ENCODE measurements at places on chromosomes 16 and 17.

- no peak for DNase-seq
Measured at GRCh38 chr17:10633738-10634379, 23.2 kb downstream of the MYH3 start.

GRCh38 chr16:47611042-47611441 lies 149.9 kb downstream of the PHKB start:
- no peak for DNase-seq

DNA sequence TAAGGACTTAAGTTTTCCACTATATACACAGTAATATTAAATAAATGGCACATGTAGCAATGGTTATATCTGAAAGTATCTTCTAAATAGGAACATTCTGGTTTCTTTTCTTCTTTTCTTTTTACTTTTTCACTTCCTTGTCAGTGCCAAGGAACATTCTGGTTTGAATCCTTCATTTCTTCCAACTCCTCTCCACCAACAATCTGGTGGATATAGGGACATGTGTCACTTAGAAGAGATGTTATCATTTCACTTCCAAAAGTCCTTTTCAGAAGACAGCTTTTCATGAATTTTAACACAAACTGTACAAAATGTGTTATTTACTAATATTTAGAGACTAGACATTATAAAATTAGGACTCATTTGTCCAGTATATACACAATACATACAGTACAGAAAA lies 7.9 kb upstream of the GOT2 start:
- no peak for DNase-seq

DNA sequence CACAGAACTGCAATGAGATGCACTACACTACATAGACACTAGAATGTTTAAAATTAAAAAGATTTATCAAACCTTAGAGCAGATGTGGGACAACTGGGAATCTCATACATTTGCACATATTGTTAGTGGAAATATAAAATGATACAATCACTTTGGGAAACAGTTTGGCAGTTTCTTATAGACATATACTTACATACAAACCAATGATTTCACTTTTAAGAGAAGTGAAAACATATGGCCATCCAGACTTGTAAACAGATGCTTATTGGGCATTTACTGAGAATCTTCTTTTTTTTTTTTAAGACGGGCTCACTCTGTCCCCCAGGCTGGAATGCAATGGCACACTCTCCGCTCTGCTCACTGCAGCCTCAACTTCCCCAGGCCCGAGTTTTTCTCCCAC lies 50.1 kb downstream of the AXIN2 start:
- DNase-seq = no peak

GRCh38 chr16:314351-314750 lies 31.4 kb downstream of the PDIA2 start:
- DNase-seq = no peak

GRCh38 chr17:37417852-37418251 lies 11.2 kb downstream of the TADA2A start:
- no peak for DNase-seq

GRCh38 chr16:29650771-29651170 lies 12.3 kb upstream of the SPN start:
- no peak for DNase-seq

DNA sequence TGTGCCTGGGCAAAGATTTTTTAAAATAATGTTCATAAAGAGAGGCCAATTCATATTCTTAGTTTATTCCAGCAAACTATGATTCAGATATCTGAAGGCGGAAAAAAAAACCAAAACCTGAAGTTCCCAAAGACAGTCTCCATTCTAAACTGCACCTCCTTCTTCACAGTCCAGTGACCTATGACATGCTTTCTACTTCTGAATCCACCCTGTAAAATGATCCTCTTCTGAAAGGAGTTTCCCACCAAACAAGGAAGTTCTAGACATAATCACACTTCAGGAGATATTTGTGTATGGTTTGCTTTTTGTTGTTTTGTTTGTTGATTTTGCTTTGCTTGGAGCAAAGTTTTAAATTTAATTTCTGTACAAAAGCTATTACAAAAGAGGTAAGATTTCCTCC lies 12.9 kb upstream of the CHST4 start:
- no peak for DNase-seq

DNA sequence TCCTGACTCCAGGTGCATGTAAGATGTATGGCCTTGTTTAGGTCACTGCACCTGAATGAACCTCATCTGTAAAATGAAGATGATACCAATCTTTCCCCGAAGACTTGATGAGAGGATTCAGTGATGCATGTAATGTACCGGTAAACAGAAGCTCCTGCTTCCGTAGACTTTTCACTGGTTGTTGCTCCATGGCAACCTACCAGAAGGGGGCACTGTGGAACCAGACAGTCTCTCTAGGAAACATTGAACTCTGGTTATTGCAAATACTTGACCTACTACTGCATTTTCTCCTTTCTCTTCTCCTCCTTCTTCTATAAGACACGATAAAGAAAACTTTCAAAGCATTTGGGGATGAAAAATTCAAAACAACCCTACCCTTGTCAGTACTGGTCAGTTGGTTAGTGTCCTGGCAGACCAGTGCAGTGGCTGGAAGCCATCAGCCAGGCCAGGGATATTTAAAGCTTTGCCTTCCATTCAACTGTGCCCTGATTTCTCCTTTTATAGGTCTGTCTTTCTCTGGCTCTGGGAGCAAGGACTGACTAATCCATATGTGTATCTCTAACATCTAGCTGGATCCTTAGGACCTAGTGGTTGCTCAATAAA lies 667.4 kb upstream of the SALL1 start:
- DNase-seq = no peak

DNA sequence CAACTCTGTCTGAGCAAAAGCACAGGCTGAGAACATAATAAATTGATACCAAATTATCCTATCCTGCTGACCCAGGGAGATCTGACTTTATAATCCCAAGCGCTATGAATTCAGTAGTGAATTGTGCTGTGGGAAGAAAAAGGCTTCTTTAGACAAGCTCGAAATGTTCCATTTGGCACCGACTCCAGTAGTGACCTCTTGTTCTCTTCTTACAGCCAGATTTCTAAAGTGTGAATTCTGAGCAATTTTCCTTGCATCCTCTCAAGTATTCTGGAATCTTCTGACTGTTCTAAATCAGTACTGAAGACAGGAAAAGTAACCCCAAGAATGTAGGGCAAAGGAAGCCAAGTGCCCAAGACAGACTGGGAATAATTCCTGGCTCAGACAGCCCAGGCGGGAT lies 58.2 kb downstream of the CDYL2 start:
- no peak for DNase-seq

DNA sequence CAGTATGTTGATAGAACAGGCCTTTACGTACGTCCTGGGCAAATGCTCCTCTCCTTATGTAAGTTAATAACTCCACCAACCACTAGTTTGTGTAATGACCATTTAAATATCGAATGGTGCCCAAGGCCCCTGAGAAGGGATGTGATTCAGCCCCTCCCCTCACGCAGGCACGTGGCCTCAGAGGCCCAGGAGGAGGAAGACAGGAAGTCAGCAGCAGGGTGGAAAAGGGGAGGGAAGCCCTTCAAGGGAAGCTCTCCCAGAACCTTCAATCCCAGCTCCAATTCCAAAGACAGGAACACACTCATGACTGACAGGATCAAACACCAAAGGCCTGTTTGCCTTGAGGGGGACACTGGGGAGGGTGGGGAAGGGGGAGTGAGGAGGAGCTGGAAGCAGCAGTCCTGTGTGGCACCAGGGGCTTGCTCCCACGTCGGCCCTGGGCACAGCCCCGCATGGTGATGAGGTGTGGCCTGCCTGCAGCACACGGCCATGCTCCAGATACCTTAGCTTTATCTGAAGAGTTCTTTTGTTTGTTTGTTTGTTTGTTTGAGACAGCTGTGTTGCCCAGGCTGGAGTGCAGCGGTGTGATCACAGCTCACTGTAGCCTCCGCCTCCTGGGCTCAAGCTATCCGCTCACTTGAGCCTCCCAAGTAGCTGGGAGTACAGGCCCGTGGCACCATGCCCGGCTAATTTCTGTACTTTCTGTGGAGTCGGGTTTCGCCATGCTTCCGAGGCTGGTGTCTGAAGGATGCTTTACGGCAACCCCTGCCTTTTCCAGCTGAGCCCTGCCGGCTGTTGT lies 105.0 kb downstream of the ZNF778 start:
- no peak for DNase-seq

DNA sequence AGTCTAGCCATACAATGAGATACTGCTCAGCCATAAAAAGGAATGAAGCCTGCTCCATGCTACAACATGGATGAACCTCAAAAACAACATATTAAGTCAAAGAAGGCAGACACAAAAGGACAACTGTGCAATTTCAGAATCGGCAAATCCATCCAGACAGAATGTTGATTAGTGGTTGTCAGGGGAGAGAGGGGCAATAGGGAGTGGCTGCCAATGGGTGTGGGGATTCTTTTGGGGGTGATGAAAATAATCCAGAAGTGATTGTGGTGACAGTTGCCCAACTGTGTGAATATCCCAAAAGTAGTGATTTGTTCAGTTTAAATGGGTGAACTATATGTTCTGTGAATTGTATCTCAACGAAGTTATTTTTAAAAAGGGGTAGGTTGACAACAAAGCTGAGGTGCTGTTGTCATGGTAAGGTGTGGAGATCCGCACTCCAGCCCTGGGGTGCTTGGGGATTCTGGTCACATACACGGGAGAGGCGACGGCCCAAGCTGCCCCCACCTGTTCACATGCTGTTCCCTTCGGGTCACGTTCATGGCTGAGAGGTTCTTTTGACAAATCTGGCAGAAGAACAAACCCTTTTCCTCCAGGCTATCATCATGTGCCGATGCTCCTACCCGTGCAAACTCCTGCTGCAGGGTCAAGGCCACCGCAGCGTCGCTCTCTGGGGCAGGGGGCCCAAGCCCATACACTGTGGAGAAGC lies 9.6 kb downstream of the SLX4 start:
- no peak for DNase-seq

DNA sequence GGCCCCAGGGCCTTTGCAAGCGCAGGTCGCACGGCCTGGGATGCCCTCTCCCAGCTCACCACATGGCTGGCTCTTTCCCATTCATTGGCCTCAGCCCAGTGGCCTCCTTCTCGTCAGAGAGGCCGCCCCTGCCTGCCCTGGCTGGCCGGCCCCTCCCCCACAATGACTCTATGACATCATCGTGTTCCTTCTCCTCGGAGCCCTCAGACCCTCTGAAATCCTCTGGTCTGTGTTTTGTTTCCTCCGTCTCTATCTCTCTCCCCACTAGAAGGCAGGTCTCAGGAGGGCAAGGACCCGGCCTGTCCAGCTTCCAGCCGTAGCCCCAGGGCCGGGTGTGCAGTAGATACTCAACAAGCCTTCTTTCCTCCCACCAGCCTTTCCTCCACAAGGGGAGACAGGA lies 164.8 kb upstream of the FOXF1 start:
- DNase-seq = no peak

GRCh38 chr17:61218438-61218837 lies 181.2 kb upstream of the TBX2 start:
- DNase-seq = no peak

DNA sequence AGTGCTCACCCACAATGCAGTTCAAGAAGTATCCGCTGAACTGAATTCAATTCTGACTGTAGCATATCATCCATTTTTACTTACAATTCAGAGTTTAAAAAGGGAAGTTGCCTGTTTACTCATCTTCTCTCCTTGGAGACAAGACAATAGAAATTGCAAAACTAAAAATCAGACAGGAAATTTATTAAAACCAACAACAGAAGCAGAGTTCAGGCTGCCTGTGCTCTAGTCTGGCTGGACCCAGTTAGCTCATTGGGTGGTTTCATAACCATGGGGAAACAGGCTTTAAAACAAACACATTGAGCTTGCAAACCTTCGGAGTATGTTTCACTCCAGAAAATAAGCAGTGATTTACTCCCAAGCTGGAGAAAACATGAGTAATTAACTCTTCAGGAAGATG lies 321.4 kb downstream of the GRIN2A start:
- DNase-seq = no peak

DNA sequence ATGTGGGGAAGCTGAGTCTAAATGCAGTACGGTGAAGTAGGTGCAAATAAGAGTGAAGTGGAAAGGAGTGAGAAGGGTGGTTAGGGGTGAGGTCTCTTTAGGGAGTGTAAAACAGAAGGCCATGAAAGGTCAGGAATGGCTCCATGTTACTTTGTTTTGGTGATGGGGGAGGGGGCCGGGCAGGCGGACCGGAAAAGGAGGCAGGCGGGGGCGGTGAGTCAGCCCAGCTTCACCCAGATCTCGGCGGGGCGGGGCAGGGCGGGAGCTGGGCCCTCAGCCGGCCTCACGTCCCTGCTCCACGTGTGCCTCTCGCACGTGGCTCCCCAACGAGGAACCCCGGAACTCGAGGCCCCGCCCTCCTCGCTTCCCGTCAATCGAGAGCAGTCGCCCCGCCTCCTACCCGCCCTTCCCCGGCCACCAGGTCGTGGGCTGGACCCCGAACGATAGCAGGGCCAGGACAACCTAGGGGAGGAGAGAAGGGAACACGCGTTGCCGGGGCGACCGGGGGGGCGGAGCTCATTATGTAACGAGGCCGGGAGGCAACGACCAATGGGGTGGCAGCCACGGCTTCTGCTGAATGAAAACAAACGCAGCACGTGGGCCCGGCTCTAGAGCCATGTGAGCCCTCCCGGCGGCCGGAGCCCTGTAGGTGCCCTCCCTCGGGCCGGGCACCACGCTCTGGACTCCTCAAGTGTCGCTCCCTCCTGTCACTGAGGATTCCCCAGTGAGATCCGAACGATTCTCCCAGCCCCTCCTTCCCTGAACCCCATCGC lies 1.4 kb downstream of the NR1D1 start:
- peak; percentile 99 for DNase-seq

DNA sequence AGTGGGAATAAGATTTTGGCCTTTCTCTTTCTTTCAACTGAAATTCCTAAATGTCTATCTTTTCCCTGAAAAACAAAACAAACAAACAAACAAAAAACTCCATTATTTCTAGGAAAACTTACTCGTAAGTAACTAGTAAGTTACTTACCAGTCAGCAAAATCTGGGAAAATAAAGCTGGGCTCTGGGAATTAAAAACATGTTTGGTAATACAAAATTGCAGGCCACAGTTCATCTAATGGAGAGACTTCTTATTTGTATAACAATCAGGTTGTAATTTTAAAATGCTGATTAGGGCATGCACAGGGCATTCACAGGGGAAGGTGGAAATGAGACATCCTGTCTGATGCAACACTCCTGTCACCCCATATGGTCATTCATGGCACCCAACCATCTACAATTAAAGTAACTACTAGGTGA lies 3.8 kb upstream of the WIPI1 start:
- DNase-seq = no peak

DNA sequence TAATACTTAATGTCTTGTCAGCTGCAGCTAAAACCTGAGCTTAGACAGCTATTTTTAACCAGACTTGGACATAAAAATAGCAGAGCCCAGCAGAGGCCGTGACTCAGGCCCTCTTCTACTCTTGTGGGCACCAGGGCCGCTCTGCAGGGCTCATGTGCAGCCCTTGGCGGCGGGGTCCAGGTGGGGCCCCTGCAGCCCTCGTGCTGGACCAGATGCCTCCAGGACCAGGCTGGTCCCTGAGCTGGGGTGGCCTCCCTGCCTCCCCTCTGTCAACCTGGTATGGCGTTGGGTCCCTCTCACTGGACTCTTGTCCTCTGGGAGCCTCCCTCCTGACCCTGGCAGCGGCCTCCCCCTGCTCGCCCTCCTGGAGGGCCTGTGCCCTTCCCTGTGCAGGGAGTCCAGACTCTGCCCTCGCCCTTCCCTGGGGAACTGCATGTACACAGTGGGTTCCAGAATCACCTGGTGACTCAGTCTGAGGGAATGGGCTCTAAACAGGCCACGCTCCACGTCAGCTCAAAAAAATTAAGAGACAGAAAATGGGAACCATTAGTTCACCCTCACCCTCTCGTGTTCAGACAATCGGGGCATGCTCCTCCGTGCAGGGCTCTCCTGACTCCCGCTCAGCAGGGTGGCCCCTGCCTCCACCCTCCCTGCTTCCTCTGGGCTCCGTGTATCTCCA lies 9.7 kb downstream of the CDK5R1 start:
- DNase-seq = peak; percentile 85

- no peak for DNase-seq
Measured at GRCh38 chr16:31221357-31222160, 4.6 kb upstream of the PYDC1 start.

GRCh38 chr17:6328279-6328678 lies 106.6 kb downstream of the AIPL1 start:
- DNase-seq = no peak

Data from T1000 (cell line).